ENCODE measurements at places on chromosomes 1 and 21.
A peak's percentile ranks its signal among the peaks of the same experiment; 100 is the strongest.

DNA sequence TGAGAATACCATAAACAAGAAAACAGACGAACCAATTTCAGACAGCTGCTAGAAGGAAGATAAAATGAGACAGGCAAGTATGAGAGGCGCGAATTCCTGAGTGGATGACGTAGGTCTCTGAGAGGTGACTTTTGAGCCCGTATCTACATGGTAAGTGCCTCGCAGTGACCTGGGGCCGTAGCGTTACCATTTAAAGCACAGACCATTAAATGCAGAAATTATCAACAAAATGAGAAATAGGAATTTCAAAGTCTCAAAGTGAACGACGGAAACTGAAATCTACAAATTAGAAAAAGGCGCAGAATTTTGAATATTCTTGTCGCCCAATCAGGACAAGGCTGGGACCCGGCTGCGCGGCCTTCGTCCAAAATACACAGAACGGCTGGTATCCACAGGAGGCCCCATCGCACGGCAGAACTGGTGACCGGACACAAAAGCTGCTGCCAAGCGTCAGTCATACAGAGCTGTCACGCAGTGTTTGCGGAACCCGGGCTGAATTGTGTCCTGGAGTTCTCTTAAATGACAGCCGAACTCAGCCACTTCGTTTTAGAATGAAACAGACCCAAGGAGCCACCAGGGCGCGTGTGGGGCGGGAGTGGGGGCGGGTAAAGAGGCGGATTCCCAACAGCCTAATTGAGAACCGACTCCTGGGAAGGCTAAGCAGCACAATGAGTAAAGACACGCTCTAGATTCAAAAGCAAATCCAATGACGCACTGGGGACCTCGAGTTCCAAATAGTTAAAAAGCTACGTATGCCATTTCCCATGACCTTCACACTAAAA is 13.8 kb upstream of the BOLA1 start:
- peak; percentile 95 for DNase-seq

GRCh38 chr21:46000182-46000730 is 18.7 kb downstream of the COL6A1 start:
- DNase-seq: no peak

DNA sequence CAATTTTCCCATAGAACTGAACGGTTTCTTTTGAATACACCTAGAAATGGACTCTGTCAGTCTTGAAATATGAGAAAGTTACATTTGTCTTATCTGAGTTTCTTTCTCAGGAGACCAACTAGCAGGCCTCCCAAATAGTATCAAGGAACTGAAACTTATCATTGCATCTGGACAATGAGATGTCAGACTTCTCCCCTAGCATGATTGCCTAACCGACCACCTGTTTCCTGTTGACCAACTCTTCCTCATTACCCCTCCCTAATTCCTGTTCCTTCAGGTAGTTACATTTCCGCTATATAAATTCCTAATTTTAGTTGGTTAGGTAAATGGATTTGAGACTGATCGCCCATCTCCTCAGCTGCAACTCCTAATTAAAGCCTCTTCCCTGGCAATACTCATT is 1587.3 kb downstream of the NCAM2 start:
- no peak for DNase-seq

- no peak for DNase-seq
Observed at GRCh38 chr1:43600033-43601020, 49.6 kb upstream of the KDM4A start.

DNA sequence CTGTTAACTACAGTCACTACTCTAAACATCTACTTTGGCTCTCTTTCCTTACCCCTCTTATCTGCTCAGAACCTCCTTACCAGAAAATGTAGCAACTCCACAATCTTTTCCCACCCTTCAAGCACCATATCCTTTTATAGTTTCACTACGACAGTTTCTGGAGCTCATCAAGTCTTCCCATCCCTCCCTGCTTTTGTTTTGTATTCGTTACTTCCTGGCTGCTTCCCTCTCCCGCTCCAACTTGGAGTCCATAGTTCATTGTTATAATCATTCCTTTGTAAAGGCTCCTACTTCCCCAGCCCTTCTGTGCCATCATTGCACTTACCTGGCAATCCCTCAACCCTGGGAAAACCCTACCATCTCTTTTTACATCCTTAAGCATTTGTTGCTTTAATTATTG is 18.0 kb downstream of the MPZL1 start:
- no peak for DNase-seq

All from eye (tissue), 1 donor.